ENCODE measurements at places on chromosomes 5 and 9.
A peak's percentile ranks its signal among the peaks of the same experiment; 100 is the strongest.

DNA sequence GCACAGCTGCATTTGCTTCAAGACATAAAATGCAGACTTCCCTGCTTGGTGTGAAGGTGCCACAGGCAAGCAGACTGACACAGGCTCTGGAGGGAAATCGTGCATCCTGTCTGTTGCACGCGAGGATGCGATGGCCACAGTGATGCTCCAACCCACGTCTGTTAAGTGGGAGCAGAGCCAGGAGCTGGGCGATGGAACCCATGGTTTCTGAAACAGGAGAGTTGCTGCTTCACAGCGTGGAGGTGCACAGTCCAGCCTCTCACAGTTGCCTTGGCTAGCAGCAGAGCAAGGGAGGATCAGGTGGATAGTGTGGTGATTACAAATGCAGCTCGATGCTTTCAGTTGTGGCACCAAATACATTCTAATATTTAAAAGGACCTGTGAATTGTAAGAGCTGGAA is 108.8 kb downstream of the TENT4A start:
- DNase-seq: peak; percentile 57

DNA sequence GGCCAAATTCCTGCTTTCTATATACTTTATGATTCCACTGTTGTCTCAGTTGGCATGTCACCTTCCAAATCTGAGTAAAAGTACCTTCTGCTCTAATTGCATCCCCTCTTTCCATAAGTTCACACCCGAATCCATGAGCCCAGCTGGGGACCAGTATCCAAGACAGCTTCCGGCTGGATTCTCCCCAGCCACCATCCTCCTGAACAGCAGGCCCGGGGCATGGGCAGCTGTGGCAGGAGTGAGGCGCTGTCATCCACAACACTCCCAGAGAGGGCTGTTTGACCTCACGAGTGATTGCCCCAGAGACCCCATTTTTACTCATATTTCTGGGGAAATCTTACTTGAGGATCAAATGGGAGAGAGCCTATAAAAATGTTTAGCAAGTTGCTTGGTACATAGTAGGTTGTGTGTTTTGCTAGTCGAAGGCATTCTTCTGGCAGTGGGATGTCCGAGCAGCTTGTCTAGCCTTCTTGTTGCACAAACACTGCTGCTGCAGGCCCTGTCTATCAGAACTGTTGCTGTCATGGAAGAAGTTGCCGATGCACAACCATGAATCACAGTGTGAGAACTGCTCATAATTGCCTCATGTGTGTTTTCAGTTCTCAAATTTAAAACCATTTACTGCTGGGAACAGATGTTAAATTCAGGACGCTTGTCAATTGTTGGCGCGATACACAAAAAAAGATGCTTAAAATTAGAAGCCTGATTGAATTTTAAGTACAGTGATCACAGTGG is 93.8 kb downstream of the HSPA4 start:
- DNase-seq: no peak

DNA sequence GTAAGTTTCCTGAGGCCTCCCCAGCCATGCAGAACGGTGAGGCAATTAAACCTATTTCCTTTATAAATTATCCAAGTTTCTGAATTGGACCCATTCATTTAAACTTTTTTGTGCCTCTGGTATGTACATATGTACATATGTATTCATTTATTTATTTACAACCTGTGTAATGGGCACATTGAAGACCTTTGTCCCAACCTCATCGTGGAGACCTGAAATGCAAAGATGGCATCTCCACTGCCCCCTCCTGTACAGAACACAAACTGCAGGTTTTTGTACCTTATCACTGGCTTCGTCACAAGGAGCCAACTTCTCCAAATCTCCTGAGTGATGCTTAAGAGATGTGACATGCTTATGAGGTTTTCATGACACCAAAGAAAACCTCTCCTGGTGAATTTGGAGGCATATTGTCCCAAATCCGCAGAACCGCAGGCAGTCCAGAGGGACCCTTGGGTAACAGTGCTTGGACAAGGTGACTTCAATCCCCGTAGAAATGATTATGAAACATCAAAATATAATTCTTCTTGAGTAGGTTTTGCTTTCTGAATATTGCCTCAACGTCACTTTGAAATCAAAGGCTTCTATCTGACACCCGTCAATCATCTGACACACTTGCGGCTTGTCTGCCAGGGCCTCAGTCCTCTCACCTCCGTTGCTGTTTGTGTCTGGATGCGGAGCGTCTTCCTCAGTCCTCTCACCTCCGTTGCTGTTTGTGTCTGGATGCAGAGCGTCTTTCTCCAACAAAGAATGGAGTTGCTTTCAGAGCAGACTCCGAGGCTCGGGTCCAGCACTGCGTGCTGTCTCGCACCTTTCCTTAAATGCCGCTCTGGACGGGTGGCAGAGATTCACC is 135.0 kb upstream of the IRX4 start:
- DNase-seq: peak; percentile 22

GRCh38 chr9:547314-547713 is 294.2 kb upstream of the DMRT1 start:
- no peak for DNase-seq

- DNase-seq: no peak
Observed at GRCh38 chr5:150457121-150457520, 7.6 kb upstream of the RPS14 start.

GRCh38 chr5:75885849-75886596 is 168.8 kb upstream of the POC5 start:
- DNase-seq: peak; percentile 52

DNA sequence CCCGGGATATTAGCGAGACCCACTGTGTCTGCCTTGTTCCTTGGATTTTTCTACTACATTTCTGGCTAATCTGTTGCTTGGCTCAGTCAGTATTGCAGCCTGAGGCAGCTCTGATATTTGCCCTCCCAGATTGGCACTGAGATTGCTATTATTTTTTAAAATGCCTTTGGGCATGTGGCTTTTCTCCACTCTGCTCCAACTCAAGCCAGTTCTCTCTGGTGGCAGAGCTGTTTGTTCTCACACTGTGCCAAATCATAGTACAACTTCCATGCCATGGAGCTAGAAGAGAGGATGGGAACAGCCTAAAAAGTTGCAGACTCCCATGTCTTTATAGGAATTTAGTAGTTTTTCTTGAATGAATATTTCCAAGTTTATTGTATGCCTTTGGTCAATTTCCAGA is 155.9 kb upstream of the ATP10B start:
- DNase-seq: no peak

- DNase-seq: no peak
Observed at GRCh38 chr5:117671551-117671950, 1096.9 kb upstream of the SEMA6A start.

DNA sequence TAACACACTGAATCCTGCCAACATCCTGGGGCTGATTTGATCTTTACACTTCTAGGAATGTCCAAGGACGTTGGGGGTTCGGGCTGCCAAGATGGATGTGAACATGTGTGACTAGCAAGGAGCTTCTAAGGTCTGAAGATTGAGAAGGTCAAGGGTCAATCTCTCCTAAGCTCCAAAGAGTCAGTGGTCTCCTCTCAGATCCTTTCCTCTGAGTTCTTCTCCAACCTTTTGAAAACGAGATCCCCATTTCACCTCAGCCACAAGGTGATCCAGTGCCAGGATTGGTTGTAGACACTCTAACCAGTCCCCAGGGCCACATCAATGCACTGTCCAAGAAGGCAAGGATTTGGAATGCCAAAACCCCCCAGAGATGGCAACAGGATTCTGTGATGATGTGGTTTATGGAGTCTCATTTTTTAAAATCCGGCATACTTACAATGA is 266.8 kb downstream of the NDUFS4 start:
- DNase-seq: no peak

DNA sequence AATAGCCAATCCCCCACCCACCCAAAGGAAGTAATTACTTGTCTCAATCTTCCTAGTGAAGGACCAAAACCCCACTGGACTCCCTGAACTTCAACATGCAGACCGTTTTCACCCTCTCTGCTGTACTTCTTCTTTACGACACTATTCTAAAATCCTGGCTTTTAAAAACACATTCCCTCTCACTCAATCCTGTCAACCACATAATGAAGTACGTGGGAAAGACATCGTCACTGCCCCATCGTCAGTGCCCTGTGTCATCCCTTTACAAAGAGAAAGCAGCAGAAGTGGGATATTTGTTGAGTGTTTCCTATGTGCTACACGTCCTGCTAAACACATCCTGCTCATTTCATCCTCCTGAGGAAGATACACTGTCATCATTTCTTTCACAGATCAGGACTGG is 54.2 kb downstream of the MAPKAP1 start:
- no peak for DNase-seq

DNA sequence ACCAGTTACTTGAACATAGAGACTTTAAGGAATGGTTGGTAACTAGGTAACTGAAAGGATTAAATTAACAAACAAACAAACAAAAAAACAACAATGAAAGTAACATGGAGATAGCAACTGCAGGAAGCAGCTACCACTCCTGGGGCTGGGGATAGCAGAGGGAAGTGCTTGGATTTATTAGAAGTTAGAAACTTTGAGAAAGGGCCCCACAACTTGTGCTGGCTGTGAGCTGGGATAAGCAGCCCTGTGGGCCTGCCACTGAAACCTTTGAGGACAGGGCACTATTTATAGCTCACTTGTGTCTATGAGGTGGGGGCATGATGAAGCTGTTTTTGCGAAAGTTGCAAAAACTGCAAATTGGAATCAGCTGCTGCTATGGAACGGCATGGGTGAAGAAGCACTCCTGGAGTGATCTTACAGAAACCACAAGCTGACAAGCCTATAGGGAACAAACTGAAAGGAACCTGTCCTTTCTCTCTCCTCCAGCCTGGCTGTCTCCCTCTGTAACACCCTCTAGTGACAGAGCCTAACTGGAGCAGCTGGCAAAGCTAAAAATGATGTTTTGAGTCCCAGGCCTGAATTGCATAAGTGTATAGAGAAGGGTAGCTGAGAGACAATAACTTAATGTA is 91.4 kb upstream of the RANBP6 start:
- DNase-seq: peak; percentile 75

GRCh38 chr5:60505373-60506171 is 194.4 kb downstream of the DEPDC1B start:
- no peak for DNase-seq

GRCh38 chr5:172664018-172664417 is 23.0 kb downstream of the NEURL1B start:
- DNase-seq: no peak

DNA sequence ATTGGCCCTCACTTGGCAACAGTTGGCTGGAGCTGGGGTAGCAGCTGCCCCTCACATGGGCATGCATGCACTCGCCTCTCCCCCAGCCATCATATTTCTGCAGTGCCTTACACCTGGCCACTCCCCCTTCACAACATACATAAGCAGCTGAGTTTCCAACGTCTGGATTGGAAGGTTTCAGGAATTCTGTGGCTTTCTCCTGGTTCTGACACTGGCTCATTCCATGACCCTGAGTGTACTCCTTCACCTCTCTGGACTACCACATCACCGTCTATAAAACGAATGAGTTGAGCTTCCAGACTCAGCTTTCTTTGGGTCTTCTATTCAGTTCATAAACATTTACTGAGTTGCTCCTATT is 84.3 kb downstream of the GALNT10 start:
- DNase-seq: no peak

GRCh38 chr9:70607926-70608325 is 193.5 kb upstream of the KLF9 start:
- no peak for DNase-seq
